Naive thymus-derived CD4-positive, alpha-beta T cell (primary cell): ENCODE measurements at places on chromosomes 6 and 20. TPM values are rescaled to one million over a fixed set of nuclear protein-coding genes. Genes with fewer than 3 reads are reported as not detected.
A peak's percentile ranks its signal among the peaks of the same experiment; 100 is the strongest.

Gene TMEM63B
- 21.4 TPM for total RNA-seq

- peaks cover 2% of the 10 kb centered on the region for H3K27me3 ChIP-seq
- no peak overlapping the region for H3K4me3 ChIP-seq
- H3K36me3 ChIP-seq: no peaks in the 10 kb centered on the region
Observed at GRCh38 chr20:3661060-3661813, 2.0 kb downstream of the GFRA4 start.

DNA sequence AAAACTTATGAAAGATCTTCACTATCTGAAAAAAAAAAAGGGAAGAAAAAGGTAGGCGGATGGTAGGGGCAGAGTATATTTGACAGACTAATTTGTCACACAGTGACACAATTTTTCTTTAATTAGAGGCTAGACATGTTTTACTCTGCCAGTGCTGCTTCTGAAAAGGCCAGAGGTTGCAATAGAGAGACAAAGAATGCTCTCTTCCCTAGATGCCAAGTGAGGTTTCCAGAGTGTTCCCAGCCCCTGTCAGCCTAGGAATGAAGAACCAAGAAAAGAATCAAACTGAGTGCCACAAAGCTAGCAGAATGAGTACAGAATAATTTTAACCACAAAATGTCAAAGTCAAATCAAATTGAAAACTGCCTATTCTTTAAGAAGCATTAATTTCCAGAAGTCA lies 13.0 kb downstream of the PNISR start:
- H3K36me3 ChIP-seq: peaks cover 21% of the 10 kb centered on the region
- H3K4me1 ChIP-seq: peaks cover 21% of the 10 kb centered on the region
- no peaks in the 10 kb centered on the region for H3K27me3 ChIP-seq

Gene IL17F
- total RNA-seq: 0.48 TPM

Gene CAPN11
- total RNA-seq: not detected in 2 replicates

Gene PAK5
- not detected for total RNA-seq

- H3K4me1 ChIP-seq: peaks cover 7% of the 10 kb centered on the region
- no peak for DNase-seq
- H3K4me3 ChIP-seq: no peak overlapping the region
- no peaks in the 10 kb centered on the region for H3K27me3 ChIP-seq
- peaks cover 6% of the 10 kb centered on the region for H3K36me3 ChIP-seq
Observed at GRCh38 chr20:37531856-37532255, 4.2 kb upstream of the BLCAP start.

DNA sequence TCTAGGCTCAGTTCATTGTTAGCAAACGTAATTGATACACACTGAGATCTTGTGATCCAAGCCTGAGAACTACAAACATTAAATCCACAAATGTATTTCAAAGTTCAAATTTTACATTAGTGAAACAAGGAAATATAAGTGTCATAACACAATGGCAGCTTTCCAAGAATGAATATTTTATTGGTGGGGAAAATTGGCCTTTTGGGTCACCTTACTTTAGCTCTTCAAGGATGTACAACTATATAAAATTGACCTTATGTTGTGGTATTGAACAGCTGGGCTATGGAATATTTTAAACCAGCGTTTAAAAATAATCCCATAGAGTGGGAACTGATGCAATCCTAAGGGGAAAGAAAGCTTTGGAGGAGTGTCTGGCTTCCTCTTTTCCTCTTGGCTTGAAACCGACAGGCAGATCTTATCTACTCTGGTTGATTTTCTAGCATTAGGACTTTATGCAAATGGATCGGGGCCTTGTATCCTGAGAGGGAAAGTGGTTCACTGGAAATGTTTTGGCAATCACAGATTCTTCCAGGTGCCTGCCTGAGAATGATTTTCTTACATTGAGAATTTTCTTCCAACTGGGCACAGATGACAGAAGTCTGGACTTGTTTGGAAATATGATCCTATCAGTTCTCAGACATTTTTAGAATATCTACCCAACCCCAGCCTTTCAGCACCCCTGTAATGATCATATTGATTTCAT lies 184.8 kb upstream of the ECI2 start:
- no peak overlapping the region for H3K4me3 ChIP-seq
- no peak for DNase-seq
- no peak overlapping the region for H3K27ac ChIP-seq
- no peaks in the 10 kb centered on the region for H3K27me3 ChIP-seq
- H3K36me3 ChIP-seq: no peaks in the 10 kb centered on the region

- H3K36me3 ChIP-seq: no peaks in the 10 kb centered on the region
- no peak for DNase-seq
- no peaks in the 10 kb centered on the region for H3K27me3 ChIP-seq
Observed at GRCh38 chr6:166387642-166388289, 5.0 kb upstream of the MPC1 start.

Gene ADGRG6
- total RNA-seq: 3.6 TPM

DNA sequence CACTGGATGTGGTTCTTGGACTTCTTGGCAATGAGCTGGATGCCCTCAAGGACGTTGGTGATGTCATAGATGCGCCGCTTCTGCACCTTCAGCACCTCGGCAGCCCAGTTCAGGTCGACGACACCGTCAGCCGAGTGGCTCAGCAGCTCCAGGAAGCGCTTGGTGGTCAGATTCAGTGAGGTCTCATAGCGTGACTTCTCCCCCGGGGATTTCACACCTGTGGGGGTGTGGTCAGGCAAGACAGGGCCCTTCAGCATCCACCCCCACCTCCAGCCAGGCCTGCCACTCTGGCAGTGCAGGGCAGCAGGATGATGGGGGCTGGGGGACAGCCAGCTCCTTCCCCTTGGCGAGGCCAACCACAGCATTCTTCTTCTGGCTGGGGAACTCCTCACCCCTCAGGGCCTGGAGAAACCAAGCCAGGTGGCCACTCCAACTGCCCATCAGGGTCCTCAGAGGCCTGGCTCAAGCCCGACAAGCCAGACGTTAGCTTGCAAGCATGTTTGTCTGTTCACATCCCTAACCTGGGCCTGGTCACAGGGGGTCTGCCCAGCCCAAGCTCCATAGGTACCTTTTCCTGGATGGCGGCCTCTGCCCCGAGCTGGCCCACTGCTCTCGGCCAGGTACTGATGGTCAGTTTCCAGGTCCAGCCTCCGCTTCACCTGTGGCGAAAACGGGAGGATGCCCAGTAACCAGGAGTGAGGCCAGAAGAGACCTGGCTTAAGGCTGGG lies 5.7 kb upstream of the NECAB3 start:
- H3K36me3 ChIP-seq: no peaks in the 10 kb centered on the region
- H3K27ac ChIP-seq: no peak overlapping the region
- no peak overlapping the region for H3K4me3 ChIP-seq
- no peak for DNase-seq
- H3K4me1 ChIP-seq: peaks cover 13% of the 10 kb centered on the region

GRCh38 chr6:144346719-144347447 lies 61.7 kb downstream of the UTRN start:
- H3K4me1 ChIP-seq: peaks cover 79% of the 10 kb centered on the region
- no peak for DNase-seq
- H3K4me3 ChIP-seq: peak overlapping the region; percentile 36
- no peaks in the 10 kb centered on the region for H3K36me3 ChIP-seq
- H3K27ac ChIP-seq: peak overlapping the region; percentile 49
- no peaks in the 10 kb centered on the region for H3K27me3 ChIP-seq

- no peaks in the 10 kb centered on the region for H3K4me1 ChIP-seq
- H3K4me3 ChIP-seq: no peak overlapping the region
- H3K27ac ChIP-seq: no peak overlapping the region
- no peak for DNase-seq
- no peaks in the 10 kb centered on the region for H3K36me3 ChIP-seq
- H3K27me3 ChIP-seq: no peaks in the 10 kb centered on the region
Observed at GRCh38 chr6:165637586-165637985, 25.5 kb downstream of the PDE10A start.

GRCh38 chr6:47141171-47141570 lies 99.0 kb upstream of the ADGRF1 start:
- H3K36me3 ChIP-seq: no peaks in the 10 kb centered on the region
- H3K4me3 ChIP-seq: no peak overlapping the region
- H3K27me3 ChIP-seq: no peaks in the 10 kb centered on the region

DNA sequence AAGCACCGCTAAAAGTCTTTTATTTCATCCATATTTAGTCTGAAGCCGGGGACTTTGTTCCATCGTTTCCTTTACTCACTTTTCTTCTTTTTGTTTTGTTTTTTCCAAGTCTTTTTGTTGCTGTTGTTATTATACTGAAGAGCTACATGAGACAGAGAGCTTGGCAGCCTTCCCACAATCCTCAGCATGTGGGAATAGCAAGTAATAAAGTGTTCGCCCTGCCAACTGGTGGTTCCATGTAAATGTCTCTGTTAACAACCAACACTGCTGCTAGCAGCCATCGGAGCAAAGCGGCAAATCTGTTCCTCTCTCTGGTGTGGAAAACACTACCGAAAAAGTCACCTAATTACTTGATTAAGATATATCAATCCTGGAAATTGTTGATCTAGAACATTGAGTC lies 437.8 kb upstream of the ID4 start:
- no peaks in the 10 kb centered on the region for H3K4me1 ChIP-seq
- H3K4me3 ChIP-seq: no peak overlapping the region
- no peak overlapping the region for H3K27ac ChIP-seq
- H3K27me3 ChIP-seq: no peaks in the 10 kb centered on the region
- no peak for DNase-seq

Gene AGER
- total RNA-seq: 38.0 and 45.5 TPM in 2 replicates

GRCh38 chr6:142501795-142502194 lies 200.0 kb downstream of the ADGRG6 start:
- DNase-seq: no peak
- no peaks in the 10 kb centered on the region for H3K4me1 ChIP-seq
- H3K27ac ChIP-seq: no peak overlapping the region
- H3K36me3 ChIP-seq: no peaks in the 10 kb centered on the region
- H3K4me3 ChIP-seq: no peak overlapping the region

DNA sequence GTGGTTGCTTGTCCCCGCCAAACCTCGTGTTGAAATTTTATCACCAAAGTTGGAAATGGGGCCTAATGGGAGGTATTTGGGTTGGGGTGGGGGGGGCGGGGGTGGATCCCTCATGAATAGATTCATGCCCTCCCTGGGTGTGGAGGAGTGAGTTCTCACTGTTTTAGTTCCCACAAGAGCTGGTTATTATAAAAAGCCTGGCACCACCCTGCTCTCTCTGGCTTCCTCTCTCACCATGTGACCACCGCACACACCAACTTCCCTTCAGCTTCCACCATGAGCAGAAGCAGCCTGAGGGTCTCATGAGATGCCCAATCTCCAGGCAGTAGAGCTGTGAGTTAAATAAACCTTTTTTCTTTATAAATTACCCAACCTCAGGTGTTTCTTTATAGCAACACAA lies 111.3 kb downstream of the PRDM1 start:
- DNase-seq: no peak
- H3K4me1 ChIP-seq: peaks cover 30% of the 10 kb centered on the region
- H3K4me3 ChIP-seq: no peak overlapping the region
- no peaks in the 10 kb centered on the region for H3K36me3 ChIP-seq
- no peak overlapping the region for H3K27ac ChIP-seq

DNA sequence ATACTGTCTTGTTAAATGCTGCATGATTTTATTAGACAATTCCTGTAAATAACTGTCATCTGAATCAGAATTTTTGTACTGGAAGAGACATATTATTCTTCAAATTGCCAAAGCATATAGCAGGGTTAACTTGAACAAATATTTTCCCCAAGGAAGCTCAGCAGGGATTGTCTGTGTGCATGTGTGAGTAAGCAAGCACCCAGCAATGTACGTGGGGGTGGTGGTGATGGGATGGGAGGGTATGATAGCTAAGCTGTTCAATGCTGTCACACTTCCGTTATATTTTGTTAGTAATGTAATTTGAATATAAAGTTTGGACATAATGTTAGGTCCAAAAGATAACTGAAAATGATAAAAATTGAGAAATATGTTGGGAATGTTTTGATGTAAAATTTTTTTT lies 118.1 kb downstream of the MYB start:
- DNase-seq: no peak
- H3K27me3 ChIP-seq: no peaks in the 10 kb centered on the region
- H3K27ac ChIP-seq: no peak overlapping the region
- no peaks in the 10 kb centered on the region for H3K36me3 ChIP-seq
- H3K4me3 ChIP-seq: no peak overlapping the region

GRCh38 chr20:44658810-44659209 lies 7.3 kb upstream of the ADA start:
- H3K36me3 ChIP-seq: peaks cover 8% of the 10 kb centered on the region
- no peak overlapping the region for H3K4me3 ChIP-seq
- no peak for DNase-seq
- H3K27me3 ChIP-seq: no peaks in the 10 kb centered on the region
- no peaks in the 10 kb centered on the region for H3K4me1 ChIP-seq

- no peaks in the 10 kb centered on the region for H3K36me3 ChIP-seq
- no peak overlapping the region for H3K4me3 ChIP-seq
- H3K4me1 ChIP-seq: no peaks in the 10 kb centered on the region
- no peak for DNase-seq
Observed at GRCh38 chr6:19413323-19413722, 423.8 kb upstream of the ID4 start.

- H3K27ac ChIP-seq: no peak overlapping the region
- H3K4me3 ChIP-seq: no peak overlapping the region
- H3K27me3 ChIP-seq: no peaks in the 10 kb centered on the region
Observed at GRCh38 chr6:84360039-84360438, 132.6 kb upstream of the CEP162 start.

GRCh38 chr20:50642288-50642803 lies 49.0 kb downstream of the RIPOR3 start:
- H3K27ac ChIP-seq: no peak overlapping the region
- no peaks in the 10 kb centered on the region for H3K27me3 ChIP-seq
- no peak for DNase-seq
- H3K36me3 ChIP-seq: no peaks in the 10 kb centered on the region
- no peak overlapping the region for H3K4me3 ChIP-seq

Gene KCNK15
- 0.19 TPM in 1 of 2 replicates, not detected in the other for total RNA-seq

DNA sequence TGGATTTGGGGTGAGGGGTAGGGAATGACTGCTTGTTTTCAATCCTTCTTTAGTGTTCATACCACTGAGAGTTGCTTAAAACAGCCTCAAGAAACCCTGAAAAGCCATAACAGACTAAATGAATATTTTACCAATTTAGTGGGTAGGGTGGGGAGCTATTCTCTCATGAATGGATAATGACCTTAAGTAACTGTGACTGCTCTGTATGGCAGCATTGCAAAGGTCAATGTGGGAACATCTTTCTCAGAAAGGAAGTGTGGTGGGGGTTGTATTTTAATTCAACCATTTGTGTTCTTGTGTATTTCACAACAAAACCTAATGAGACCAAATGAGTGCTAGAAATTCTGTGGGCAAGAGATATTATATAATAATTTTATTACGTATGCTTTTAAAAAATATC lies 55.7 kb downstream of the PHACTR2 start:
- no peaks in the 10 kb centered on the region for H3K27me3 ChIP-seq
- H3K4me1 ChIP-seq: peaks cover 8% of the 10 kb centered on the region
- H3K36me3 ChIP-seq: no peaks in the 10 kb centered on the region
- H3K4me3 ChIP-seq: no peak overlapping the region
- no peak overlapping the region for H3K27ac ChIP-seq

- H3K36me3 ChIP-seq: no peaks in the 10 kb centered on the region
- peaks cover 13% of the 10 kb centered on the region for H3K27me3 ChIP-seq
- peaks cover 3% of the 10 kb centered on the region for H3K4me1 ChIP-seq
- DNase-seq: no peak
- no peak overlapping the region for H3K4me3 ChIP-seq
- H3K27ac ChIP-seq: no peak overlapping the region
Observed at GRCh38 chr6:30171677-30172471, 8.5 kb downstream of the TRIM15 start.

Gene TMEM181
- total RNA-seq: 16.6 TPM

Gene SLC44A4
- total RNA-seq: not detected

GRCh38 chr6:23659125-23659524 lies 466.9 kb upstream of the NRSN1 start:
- H3K36me3 ChIP-seq: no peaks in the 10 kb centered on the region
- H3K27ac ChIP-seq: no peak overlapping the region
- H3K4me1 ChIP-seq: no peaks in the 10 kb centered on the region
- no peaks in the 10 kb centered on the region for H3K27me3 ChIP-seq
